ENCODE measurements at places on chromosomes 7 and 10.

- DNase-seq: no peak
These were observed 634 bp upstream of the OR9A4 start for GRCh38 chr7:141915565-141915964.

DNA sequence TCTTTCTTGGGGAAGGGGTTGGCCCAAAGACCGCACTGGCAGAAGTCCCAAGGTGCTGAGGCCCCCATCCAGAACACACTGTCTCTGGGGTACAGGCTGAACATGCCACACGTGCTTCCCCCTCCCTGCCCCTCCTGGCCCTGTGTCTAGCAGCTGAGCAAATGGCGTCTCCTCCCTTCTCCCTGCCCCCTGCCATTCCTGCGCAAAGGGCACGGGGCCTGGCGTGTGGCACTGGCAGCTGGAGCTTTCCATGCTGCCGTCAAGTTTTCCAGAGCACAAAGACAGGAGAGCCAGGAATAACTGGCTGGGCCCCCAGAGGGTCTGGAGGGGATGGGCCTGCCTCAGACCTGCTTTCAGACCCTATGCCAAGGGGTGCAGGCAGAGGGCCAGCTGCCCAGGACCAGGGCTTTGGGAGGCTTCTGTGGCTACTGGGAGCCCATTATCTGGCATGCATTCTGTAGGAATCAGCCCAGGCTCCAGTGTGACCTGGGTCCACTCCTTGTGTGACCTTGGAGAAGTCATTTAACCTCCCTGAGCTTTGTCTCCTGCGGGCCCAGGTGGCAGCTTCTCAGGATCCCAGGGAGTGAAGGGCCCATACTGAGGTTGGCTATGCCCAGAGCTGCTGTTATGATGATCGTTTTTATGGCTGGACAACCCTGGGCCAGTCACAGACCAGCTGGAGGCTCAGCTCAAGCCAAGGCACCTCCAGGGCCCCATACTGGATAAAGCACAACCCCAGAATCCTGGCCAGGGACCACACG, 710 bp upstream of the LDB3 start:
- no peak for DNase-seq

DNA sequence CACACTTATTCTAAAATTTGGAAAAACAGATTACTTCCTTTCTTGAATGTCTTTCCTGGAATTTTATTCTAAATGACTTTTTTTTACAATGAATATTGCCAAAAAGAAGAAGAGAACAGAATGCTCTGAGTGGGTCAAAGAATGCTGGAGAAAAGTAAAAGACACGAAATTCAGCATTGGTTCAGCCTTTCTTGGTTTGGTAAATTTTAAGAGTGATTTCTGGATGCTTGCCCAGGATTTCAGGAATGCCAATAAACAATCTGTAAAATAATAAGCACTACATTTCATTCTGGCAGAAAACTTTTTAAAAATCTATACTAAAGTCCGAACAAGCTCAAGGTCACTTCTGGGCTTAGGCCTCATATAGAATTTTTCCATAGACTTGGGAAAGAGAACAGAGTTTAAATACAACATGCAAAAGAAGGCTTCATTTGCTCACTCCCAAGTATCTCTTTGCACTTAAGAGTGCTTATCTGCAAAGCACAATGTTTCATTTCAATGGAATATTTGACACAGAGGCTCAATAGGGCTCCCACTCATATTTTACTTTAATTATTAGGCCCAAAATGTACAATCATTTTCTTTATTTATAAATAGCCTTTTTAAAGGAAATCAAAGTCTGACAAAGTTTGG, 359.5 kb upstream of the ANKRD30A start:
- no peak for DNase-seq

DNA sequence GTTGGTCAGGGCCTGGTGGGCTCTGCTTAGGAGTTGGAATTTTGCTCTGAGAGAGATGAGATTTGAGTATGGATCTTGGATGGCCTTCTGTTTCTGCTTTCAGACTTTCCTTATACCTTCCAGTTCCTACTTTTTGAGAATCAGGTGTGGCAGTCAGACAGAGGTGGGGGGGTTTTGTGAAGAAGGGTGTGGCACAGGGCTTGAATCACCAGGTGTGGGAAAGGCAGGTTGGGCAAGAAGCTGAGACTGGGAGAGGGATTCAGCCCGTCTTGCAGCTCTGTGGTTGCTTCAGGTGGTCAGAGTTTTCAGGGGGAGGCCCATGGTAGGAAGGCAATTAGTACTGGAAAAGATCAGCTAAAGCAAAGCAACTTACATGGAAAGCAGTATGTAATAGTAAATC, 340.2 kb downstream of the LRMDA start:
- DNase-seq: no peak

DNA sequence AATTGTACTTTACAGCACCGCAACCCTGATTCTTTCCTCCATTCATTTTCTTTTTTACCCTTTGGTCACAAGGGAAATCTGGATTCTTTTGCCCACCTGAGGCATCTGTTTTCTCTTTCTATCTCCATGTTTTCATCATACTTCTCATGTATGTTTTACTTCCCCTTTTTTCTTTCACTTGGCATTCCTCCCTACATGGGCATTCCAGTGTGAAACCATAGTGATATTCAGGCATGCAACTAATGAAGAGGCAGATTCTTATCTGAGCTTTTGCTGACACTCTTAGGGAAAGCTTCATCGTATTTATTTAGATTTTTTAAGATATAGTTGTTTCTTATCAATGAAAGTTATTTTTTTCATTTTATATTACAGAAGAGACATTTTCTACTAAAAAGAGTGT, 405.2 kb upstream of the TEX47 start:
- no peak for DNase-seq

DNA sequence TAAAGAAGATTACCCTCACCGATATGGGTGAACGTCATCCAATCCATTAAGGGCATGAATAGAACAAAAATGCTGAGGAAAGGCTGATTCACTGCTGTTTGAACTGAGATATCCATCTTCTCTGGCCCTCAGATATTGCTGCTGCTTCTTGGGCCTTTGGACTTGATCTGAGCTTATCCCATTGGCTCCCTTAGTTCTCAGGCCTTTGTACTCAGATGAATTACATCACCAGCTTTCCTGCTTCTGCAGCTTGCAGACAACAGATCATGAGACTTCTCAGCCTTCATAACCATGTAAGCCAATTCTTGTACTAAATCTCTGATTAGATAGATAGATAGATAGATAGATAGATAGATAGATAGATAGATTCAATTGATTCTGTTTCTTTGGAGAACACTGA, 40.2 kb downstream of the CYCS start:
- no peak for DNase-seq

GRCh38 chr7:111362506-111363054, 199.7 kb downstream of the IMMP2L start:
- DNase-seq: peak; percentile 15

GRCh38 chr7:87435546-87435945, 39.9 kb downstream of the ABCB4 start:
- DNase-seq: no peak
